CD4-positive, alpha-beta T cell treated with Interleukin-15 for 4 hours (primary cell): ENCODE measurements at places on chromosomes 16 and 17.

- DNase-seq = no peak
Observed at GRCh38 chr16:65727534-65728137, 605.8 kb upstream of the CDH11 start.

DNA sequence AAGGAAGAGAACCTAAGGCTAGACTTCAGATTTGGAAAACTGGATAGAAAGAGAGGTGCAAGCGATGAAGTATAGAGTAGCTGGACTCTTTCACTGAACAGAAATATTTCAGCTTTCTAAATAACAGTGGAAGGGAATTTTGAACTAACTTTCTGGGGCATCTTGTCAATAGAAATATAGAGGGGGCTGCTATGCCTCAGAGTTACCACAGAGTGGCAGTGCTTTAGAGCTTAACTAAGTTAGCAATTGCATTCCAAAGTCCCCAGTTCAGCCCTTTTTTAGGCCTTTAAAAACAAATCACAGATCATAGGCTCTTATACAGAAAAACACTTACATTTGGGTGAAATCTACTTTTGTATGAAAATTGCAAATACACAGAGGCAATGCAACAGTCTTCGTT, 154.2 kb upstream of the CDH8 start:
- no peak for DNase-seq

GRCh38 chr17:61511480-61512182, 59.4 kb downstream of the TBX4 start:
- DNase-seq = no peak

DNA sequence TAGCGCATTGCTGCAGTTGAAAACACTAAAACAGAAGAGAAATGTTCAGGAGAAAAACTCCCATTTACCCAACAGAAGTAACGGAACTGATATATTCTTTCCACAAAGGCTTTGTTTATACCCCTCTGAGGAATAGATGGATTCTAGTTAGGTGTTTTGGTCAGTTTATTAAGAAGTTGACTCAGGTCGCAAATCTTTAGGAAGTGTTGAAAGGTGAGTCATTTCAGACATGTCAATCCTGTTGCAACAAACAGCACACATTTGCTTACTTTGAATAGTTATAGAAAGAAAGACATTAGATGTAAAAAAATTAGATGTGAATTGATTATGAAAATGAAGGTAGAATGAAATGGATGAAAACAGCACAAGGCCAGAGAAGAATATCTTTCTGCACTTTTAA, 941.0 kb downstream of the KCNJ2 start:
- no peak for DNase-seq

GRCh38 chr17:40888196-40888720, 3.2 kb upstream of the KRT20 start:
- no peak for DNase-seq

DNA sequence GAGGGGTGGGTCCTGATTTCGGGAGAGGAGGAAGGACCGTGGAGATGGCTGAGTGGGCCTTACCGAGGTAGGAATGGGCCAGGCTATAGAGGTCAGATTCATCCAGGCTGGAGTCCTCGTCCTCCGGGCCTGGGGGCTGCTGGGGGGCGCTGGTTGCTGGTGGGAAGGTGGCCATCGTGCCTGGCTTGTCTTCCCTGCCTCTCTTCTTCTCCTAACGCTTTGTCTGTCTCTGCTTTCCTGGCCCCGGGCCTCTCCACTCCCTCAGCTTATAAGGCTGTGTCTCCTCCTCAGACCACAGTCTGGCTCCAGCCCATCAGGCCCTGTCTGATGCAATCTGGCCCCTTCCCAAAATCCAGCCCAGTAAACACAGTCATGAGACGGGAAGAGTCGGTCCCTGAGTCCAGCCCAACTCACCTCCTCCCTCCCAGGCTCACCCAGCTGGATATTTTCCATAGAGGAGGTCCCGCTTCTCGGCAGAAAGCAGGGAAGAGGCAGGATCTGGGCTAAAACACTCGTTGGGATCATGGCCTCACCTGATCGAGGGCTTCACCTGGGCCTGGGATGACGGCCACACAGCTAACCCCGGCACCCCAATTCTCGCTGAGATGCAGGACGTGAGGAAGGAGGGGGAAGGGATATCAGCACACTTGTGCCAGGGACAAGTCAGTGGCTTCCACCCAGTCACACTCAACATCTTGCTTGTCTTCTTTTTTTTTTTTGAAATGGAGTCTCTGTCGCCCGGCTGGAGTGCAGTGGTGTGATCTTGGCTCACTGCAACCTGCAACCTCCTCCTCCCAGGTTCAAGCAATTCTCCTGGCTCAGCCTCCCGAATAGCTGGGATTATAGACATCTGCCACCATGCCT, at the start of gene NUPR1:
TSS of gene NUPR1 (minus strand) at position 242 of the 864 bp plus-strand sequence. CDS start at position 175, 67 bp downstream.
- no peak for DNase-seq

- DNase-seq = no peak
Observed at GRCh38 chr16:58638148-58639036, 8.8 kb upstream of the CNOT1 start.

GRCh38 chr17:80847496-80848230, 144.0 kb upstream of the CHMP6 start:
- DNase-seq = peak; percentile 88

- no peak for DNase-seq
Observed at GRCh38 chr16:78256686-78257375, 157.4 kb downstream of the WWOX start.

DNA sequence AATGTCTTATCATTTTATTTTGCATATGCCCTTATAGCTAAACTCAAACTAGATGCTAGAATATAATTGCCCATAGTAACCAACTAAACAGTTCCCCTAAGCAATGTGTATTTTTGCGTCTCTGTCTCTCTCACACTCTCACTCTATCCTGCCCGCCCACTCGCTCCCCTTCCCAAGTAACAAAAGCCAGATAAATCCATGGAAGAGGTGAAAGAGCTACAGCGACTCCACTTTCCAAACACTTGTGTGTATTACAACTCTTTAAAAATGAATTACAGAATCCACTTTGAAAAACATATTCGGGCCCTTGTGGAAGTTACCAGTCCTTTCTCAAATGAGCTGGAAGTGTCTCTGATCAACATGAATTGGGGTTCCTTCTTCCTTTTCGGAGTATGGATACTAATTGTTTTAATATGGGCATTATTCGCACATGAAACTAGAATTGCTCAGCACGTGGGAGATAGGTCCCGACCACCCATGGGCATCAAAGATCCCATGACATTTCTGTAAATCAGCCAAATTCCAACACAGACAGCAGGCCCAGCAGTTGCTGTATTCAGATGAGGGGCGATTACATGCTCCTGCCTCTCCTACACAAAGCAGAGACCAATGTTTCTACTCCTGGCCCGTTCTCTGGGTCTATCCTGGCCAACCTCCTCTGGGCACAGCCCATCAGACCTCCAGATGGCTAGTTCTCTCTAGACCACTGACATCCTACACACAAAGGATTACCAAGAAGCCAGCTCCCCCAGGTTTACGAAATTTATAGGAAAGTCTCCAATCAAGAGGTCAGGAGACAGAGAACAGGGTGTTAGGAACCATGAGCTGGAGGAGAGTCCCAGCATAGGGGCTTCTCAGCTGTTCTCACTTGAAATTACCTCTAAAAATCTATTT, 121.5 kb downstream of the ZFHX3 start:
- DNase-seq = no peak

DNA sequence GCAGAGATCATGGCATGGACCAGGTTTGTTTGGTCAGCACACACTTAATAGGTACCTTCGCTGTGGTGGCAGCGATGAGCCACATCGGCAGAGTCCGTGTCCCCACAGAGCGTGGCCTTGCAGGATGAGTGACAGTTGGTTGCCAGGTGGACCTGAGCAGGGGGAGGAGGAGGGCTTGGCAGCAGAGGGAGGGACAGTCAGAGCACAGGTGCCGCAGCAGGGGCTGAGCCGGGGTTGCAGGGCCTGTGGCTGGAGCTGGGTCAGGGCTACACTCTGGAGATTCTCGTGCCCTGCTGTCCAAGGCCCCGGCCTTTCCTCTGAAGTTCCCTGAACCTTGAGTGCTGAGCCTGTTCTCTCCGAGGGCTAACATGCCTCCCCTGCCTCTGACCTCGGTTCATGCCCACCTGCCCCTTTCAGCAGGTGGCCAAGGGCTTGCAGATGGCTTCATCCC, 24.8 kb downstream of the POLR3E start:
- no peak for DNase-seq

GRCh38 chr16:15653227-15653626, 3.2 kb downstream of the NDE1 start:
- DNase-seq = no peak

- DNase-seq = no peak
Observed at GRCh38 chr16:68013440-68013839, 2.3 kb downstream of the DPEP2NB start.

DNA sequence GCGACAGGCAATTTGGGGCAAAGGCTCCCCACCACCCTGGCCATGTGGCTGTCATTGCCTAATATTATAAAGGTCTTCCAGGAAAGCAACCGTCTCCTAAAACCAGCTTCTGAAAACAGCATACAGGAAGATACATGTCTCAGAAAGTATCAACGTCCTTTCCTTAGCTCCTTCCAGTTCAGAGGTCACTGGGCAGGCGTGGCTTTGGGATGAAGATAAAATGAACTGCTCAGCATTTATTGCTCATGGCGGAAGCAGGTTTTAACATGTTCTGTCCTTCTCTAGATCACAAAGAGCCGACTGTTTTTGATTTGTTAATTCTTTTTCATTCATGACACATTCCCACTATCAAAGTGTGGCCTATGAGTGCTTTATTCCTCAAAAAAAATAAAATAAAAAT, 8.0 kb downstream of the CFAP20 start:
- DNase-seq = no peak

DNA sequence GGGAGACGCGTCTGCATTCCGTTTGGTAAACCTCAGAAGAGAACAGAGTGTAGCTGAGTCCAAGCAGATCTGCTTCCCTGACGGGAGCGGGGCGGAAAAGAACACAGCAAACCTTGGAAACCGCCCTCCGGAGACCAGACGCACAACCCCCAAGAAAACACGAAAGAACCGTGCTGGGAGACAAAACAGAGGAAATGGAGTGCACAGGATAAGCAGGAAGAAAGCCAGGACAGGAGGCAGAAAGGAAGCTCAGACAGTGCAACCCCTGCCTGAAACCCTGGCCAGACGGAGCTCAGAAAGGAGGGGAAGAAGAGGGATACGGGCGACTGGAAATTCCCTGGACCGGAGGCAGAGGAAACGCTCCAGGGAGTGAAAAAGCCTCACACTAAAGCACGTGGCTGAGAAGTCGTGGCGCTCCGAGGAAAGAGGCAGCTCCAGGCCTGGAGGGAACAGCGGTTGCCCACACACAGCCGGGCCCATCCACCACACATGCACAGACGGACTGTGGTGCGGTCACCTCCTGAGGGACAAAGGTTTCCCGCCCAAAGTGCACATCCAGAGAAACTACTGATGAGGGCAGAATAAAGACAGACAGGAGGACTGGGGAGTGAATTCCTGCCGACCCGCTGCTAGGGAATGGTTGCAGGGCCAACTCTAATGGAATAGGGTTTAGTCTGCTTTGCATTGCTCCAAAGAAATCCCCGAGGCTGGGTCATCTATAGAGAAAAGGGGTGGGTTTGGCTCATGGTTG, 10.2 kb downstream of the DPEP1 start:
- DNase-seq = no peak

GRCh38 chr16:21088646-21089538, 61.8 kb downstream of the DNAH3 start:
- DNase-seq = no peak

GRCh38 chr16:2912330-2913199, 834 bp downstream of the FLYWCH1 start:
- no peak for DNase-seq

DNA sequence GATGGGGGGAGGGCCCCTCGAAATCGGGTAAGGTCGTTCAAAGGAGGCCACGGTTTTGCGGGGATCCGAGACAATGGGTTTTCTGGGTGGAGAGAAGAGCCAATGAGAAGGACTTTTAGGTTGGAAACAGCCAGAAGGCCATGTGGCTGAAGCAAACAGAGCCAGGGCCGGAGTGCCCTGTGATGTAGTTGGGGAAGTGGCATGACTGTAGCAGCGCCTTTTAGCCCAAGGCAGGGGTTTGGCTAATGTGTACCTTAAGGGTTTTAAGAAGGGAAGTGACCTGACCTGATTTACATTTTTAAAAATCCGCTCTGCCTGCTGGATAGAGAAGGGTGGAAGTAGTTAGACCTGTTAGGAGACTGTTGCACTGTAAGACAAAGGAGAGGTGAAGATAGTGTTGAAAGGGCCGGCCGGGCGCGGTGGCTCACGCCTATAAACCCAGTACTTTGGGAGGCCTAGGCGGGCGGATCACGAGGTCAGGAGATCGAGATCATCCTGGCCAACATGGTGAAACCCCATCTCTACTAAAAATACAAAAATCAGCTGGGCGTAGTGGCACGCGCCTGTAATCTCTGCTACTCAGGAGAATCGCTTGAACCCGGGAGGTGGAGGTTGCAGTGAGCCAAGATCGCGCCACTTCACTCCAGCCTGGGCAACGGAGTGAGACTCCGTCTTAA, 1.0 kb downstream of the LYRM1 start:
- peak; percentile 8 for DNase-seq
